Tibial nerve (tissue), 4 donors: ENCODE measurements at places on chromosomes 5 and 9. TPM values are rescaled to one million over a fixed set of nuclear protein-coding genes. Genes with fewer than 3 reads are reported as not detected.

- H3K4me3 ChIP-seq = no peak overlapping the region
- H3K4me1 ChIP-seq = no peaks in the 10 kb centered on the region
- H3K36me3 ChIP-seq = no peaks in the 10 kb centered on the region
- no peak overlapping the region for H3K27ac ChIP-seq
Measured at GRCh38 chr9:3058409-3058808, 214.5 kb upstream of the PUM3 start.

GRCh38 chr9:89595646-89596045 is 9.2 kb upstream of the GADD45G start:
- H3K27me3 ChIP-seq = no peaks in the 10 kb centered on the region

DNA sequence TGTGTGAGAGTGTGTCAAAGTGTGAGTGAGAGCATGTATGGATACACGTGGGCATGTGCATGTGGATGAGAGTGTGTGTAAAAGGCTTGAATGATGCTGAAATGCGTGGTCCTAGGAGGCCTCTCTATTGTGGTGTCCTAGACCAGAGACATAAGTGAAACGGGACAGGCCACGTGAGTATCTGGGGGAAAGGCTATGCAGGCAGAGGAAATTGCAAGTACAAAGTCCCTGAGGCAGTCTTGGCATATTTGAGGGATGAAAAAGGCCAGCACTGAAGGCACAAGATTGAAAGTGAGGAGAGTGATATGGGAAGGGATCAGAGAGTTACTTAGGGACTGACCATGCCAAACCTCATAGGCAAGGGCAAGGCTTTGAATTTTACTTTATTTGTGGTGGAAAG is 67.2 kb upstream of the CCDC152 start:
- H3K36me3 ChIP-seq = no peaks in the 10 kb centered on the region
- no peaks in the 10 kb centered on the region for H3K4me1 ChIP-seq

The NEUROG1 gene
- not detected for total RNA-seq

DNA sequence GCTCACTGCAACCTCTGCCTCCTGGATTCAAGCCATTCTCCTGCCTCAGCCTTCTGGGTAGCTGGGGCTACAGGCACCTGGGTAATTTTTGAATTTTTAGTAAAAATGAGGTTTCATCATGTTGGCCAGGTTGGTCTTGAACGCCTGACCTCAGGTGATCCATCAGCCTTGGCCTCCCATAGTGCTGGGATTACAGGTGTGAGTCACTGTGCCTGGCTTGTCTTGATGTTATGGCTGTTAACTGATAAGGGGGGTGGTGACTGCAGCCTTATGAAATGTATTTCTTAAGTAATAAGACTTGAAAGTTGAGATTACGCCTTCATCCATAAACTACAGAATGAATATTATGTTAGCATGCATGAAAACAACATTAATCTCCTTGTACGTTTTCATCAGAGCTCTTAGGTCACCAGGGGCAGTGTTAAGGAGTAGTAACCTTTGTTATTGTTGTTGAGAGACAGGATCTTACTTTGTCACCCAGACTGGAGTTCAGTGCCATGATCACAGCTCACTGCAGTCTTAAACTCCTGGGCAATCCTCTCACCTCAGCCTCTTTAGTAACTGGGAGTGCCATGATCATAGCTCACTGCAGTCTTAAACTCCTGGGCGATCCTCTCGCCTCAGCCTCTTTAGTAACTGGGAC is 148.3 kb downstream of the ATP10B start:
- no peaks in the 10 kb centered on the region for H3K27me3 ChIP-seq
- no peaks in the 10 kb centered on the region for H3K4me1 ChIP-seq
- H3K4me3 ChIP-seq = no peak overlapping the region
- no peaks in the 10 kb centered on the region for H3K36me3 ChIP-seq
- DNase-seq = no peak
- H3K27ac ChIP-seq = no peak overlapping the region

GRCh38 chr5:107196500-107197059 is 474.2 kb downstream of the EFNA5 start:
- no peak overlapping the region for H3K27ac ChIP-seq
- no peak for DNase-seq
- no peaks in the 10 kb centered on the region for H3K4me1 ChIP-seq
- H3K4me3 ChIP-seq = no peak overlapping the region
- no peaks in the 10 kb centered on the region for H3K36me3 ChIP-seq
- H3K27me3 ChIP-seq = no peaks in the 10 kb centered on the region
